Ecto neural progenitor cell (in vitro differentiated cells): ENCODE measurements at places on chromosomes 1 and 21.
A peak's percentile ranks its signal among the peaks of the same experiment; 100 is the strongest.

- DNase-seq, result no peak
Observed at GRCh38 chr1:3555131-3555920, 56.0 kb downstream of the MEGF6 start.

DNA sequence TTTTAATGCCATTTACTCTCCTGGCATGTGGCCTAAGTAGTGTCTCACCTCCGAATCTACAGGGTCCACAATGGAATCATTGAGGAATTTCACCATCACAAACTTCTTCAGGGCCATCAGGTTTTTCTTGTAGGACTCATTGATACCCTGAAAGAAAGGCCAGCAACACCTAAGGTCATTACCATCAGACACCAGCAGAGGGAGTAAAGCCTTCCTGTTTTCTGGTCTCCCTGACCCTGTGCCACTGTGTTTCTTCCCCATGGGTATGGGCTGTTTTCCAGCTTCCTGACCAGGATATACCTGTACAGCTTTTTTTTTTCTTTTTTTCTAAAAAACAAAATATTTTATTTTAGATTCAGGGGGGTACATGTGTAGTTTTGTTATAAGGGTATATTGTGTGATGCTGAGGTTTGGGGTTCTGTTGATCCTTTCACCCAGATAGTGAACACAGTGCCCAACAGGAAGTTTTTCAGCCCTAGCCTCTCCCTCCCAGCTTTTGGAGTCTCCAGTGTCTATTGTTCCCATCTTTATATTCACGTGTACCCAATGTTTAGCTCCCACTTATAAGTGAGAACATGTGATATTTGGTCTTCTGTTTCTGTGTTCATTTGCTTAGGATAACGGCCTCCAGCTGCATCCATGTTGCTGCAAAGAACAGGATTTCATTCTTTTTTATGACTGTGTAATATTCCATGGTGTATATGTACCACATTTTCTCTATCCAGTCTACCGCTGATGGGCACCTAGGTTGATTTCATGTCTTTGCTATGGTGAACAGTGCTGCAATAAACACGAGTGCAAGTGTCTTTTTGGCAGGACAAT, 18.3 kb downstream of the PPT1 start:
- peak; percentile 59 for DNase-seq

DNA sequence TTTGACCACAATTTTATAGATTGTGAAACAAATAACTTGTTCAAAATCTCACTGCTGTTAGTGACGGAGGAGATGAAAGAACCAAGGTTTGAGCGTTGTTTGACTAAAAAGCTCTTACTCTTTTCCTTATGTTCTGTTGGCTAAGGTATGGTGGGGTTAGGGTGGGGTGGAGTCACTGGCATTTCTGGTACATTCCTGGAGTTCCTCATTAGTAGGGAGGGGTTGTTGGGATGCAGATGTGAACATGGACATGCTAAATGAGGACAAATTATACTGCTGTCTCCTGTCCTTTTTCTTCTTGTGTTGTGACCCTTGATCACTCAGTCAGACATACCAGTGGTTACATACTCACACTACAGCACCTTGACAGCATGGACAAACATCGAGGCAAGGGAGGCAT, 26.2 kb upstream of the CD1D start:
- no peak for DNase-seq

DNA sequence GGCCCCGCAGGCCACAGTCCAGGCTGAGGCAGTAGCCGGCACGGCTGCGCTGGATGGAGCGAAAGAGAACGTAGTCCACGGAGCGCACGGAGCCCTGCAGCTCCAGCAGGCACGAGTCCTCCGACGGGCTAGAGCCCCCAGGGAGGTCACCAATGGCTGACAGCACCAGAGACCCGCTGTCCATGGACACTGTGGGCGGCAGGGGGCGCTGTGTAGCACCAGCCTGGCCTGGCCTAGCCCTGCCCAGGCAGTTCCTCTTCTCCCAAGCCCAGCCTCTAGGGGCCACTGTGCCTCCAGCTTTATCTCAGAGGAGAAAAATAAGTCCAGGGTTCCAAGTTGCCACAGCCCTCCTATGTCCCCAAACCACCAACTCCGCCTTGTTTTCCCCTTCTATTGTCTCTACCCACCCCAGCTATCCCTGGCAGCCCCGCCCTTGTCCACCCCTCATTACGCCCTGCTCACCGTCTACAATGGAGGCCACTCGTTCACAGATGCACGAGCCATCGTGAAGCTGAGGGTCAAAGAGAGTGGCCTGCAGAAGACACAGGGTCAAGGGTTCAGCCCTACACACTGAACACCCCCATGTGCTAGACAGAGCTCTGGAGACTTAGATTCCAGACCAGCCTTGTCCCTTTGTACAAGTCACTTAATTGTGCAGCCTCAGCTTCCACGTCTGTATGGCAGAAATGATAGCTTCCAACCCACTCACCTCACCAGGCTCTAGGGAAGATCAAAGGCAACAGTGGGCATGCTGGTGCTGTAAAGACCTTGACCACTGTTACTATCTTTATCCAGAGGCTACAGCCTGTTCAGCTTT, 4.4 kb downstream of the ENTREP3 start:
- DNase-seq, result peak; percentile 98

GRCh38 chr1:14128096-14128495, 428.1 kb downstream of the PRDM2 start:
- DNase-seq, result no peak

- DNase-seq, result no peak
Observed at GRCh38 chr1:55993646-55994318, 585.6 kb downstream of the PLPP3 start.

- no peak for DNase-seq
Observed at GRCh38 chr21:28078126-28078525, 914.6 kb downstream of the LTN1 start.

GRCh38 chr1:171486048-171486519, 754 bp downstream of the PRRC2C start:
- DNase-seq, result no peak

GRCh38 chr1:116471241-116471640, 98.2 kb downstream of the ATP1A1 start:
- no peak for DNase-seq

GRCh38 chr1:236465231-236465958, 58.4 kb upstream of the LGALS8 start:
- no peak for DNase-seq

- DNase-seq, result no peak
Observed at GRCh38 chr1:18178111-18178510, 70.5 kb downstream of the IGSF21 start.

DNA sequence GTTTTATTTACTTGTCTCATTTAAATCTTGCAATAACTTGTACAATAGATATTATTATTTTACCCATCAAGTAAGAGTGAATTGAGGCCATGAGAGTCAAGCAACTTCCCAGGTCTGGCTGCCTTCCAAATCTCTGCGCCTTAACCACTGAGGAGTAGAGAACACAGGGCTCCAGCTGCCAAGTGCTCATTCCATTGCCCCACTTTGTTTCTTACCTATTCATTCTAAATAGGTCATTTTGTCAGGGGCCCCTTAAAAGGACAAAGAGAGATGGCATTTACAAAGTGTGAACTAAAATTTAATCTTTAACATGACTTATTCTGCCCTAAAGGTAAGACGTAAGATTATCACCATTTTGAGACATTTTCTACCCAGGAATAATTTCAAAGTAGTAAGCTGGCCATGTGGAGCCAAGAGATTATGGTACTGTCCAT, 3.5 kb downstream of the PPP1R15B start:
- DNase-seq, result no peak

DNA sequence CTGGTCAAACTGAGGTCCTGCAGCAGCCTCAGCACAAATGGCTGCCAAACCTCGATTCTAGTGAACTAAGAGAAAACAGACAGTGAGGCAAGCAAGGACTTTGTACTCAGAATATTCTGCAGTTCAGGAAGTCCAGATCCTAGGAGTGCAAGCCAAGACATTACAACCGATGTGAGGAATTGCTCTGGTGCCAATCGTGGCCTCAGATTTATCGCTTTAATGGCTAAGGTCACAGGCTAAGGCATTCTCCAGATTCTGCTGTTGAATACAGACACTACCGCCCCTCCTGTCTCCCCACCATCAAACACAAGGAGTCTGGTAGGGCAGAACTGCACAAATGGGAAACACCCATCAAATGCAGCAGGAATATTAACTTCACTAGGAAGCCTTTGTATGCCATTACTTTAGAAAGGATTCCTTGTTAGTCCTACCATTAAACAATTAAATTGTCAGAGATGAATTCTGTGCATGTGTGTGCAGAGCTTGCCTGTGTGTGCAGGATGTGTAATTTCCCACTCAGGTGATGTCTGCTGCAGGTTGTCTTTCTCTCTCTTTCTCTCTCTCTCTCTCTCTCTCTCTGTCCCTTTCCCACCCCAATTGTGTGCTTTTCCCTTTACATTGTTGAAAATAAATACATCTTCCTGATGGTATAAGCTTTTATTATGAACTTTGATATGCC, 9.2 kb upstream of the SERTAD4 start:
- no peak for DNase-seq

DNA sequence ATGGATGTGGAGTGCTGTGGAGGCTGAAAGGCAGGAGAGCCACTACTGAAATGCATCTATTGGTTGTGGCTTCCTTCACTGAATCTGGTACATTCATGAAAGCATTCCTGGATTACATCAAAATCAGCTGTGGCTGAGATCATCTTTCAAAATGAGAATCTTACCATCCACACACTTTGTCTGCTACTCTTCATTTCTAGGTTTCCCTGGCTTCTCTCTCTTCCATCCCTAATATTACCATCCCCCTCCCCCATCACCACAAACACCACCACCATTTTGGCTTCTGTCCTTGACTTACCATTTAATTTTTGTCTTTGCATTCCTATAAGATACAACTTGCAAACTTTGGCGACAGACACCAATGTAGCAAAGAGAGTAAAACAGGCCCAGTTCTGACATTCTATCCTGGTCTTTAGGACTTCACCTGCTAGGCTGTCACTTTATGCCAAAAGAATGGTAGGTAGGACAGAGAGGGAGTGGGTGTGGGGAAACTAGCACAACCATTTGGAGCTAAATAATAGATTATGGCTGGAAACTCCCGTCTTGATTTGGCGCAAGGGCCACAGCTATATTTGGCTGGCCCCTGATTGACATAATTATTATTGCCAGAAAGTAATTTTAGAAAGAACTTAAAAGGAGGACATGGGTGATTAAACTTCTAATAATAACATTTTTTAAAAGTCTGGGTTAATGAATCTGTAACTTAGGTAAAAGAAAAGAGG, 15.1 kb upstream of the DUSP10 start:
- DNase-seq, result no peak

DNA sequence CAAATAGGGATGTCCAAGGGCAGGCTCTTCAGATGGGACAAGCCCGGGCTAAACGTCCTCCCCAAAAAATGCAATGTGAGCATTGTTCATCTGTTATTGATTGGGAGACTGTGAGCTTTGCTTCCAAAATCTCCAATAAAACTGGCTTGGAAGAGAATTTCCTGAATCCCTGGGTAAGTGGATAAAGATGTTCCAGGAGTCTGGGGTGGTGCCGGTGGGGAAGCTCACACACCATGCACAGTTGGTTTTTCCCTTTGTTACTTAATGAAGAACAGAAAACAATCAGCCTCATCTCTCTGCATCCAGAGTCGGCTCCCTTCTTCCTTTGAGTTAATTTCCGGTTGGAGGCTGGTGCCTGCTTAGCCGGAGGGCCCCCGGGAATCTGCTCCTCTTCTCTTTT, 72.1 kb upstream of the ZBTB40 start:
- no peak for DNase-seq

GRCh38 chr1:195462646-195463045, 1145.6 kb downstream of the KCNT2 start:
- DNase-seq, result no peak

DNA sequence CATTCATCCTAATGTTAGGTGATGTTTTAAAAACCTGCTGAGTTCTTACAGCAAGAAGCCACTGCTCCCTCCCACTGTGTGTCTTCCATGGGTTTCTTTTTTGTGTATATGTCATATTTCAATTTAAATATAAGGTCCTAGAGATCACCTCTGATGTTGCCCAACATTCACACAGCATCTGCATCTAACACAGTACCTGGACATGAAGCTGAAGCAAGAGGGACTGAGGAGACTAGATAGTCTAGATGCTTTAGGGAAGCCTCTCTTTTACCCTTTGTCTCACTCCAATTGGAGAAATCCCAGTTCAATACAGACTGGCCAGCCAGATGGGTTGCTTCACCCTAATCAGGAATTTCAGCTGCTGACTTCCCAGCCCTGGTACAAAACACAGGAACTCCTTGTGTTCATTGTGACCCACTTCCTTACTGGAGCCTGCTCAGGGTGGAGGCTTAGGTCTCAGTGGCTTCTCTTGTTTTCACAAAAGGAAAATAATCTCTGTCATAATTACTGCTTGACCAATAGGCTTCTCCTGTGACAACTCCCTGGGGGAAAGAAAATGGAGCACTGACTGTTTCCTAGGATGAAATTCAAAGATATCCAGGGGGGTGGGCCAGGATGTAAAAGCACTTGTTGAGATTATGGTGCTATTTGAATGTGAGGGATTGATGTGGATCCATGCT, 17.3 kb downstream of the BTG2 start:
- DNase-seq, result no peak

- DNase-seq, result peak; percentile 85
Observed at GRCh38 chr1:8423692-8424538, 106.0 kb downstream of the SLC45A1 start.

GRCh38 chr1:47984175-47984789, 12.9 kb downstream of the TRABD2B start:
- DNase-seq, result peak; percentile 79

GRCh38 chr1:201004732-201005131, 18.8 kb downstream of the KIF21B start:
- no peak for DNase-seq

GRCh38 chr1:58358346-58358745, 188.2 kb downstream of the OMA1 start:
- no peak for DNase-seq

- no peak for DNase-seq
Observed at GRCh38 chr1:221408117-221408803, 333.6 kb downstream of the DUSP10 start.

DNA sequence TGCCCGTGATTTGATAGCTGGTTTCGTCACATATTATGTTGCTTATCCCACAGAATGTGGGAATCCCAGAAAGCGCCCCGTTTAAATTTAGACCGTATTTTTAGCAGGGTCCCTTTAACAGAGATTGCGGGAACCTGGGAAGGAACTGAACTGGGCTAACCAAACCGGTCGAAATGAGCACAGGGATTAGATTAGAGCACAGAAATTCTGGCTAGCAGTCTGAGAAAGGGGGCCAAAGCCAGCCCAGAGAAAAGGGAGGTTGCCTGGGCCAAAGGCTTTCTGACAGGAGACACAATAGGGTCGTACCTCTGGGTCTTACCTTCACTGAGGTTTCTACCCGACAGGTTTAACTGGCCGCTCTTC, 327 bp downstream of the LRRC40 start:
- no peak for DNase-seq

GRCh38 chr1:198156111-198156744, 570 bp upstream of the NEK7 start:
- peak; percentile 60 for DNase-seq

DNA sequence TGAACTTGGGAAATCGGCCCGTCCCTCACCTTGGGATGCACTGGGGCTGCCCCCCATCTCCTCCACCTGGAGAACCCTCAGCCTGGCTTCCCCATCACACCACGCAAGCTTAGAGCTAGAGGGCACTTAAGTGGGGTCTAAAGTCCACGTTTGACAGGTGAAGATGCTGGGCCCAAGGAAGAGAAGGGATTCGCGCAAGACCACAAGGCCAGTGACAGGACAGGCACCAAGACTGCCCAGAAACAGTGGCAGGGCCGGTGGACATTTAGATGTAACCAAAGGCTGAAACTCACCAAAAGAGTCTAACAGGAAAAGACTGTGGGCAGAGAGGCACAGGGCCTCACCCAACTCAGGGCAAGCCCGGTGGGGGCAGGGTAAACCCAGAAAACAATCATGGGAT, 130.8 kb upstream of the EDN2 start:
- DNase-seq, result peak; percentile 36

- DNase-seq, result no peak
Observed at GRCh38 chr1:150841626-150842025, 33.6 kb upstream of the CTSK start.

GRCh38 chr1:167757433-167758309, 35.9 kb downstream of the MPZL1 start:
- DNase-seq, result no peak
